Stimulated activated CD8-positive, alpha-beta memory T cell treated with anti-CD3 and anti-CD28 coated beads, Interleukin-15, amount 100 ng/mL, for 4 hours (primary cell): ENCODE measurements at places on chromosomes 6 and 20.

GRCh38 chr6:43016176-43016942 lies 2.3 kb downstream of the KLHDC3 start:
- DNase-seq, result no peak

DNA sequence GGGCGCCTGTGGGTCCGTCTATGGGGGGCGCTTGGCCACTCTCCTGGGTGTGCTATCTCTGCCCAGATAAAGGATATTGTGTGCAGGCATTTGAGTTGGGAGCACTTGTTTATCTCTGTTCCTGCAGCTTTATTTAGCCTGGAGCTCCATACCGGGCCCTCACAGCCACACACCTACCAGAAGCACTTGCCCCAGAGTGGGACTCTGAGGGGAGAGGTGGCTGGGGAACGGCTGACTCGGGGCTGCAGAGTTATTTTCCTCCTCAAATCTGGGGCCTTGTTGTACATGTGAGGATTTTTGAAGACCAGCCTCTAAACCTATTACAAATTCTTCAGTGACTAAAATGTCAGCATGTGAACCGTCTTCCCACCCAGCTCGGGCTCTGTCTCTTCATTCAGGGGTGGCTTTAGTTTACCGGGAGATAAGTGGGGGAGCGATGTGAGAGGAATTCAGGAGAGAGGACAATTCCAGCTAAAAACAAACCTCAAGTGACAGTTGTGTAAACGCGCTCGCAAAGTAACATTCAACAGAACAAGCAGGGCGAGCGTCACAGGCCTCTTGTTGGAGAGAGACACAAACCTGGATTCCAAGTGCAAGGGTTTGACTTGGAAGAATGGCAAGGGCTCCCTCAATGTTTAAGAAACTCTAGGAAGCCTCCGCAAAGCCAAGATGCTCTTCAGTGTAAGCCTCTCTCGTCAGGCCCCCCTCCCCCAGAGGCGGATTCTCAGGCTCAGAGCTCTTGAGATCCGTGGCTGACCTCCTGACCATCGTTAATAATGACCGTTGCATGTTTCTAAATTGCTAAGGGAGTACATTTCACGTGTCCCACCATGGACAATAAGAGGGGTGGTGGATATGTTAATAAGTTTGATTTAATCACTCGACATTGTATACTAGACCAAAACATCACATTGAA lies 548.9 kb downstream of the QKI start:
- no peak for DNase-seq

DNA sequence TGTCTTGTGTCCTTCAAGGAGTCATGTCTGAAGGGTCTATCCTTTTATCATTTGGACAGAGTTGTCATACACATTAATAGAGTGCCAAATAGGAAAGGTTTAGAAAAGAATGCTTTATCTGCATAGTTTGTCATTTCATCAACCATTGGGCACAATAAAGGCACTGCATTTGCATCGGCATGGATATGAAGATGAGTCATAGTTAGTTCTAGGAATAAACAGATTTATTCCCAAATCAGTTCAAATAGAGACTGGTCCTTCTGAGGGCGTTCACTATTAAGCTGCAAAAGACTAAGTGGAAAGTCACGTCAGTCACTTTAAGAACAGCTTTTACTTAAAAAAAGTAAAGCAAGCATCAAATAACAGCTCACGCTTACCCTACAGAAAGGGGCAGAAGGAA lies 90.8 kb downstream of the CDS2 start:
- no peak for DNase-seq

GRCh38 chr20:36632487-36633284 lies 13.3 kb downstream of the SLA2 start:
- no peak for DNase-seq

DNA sequence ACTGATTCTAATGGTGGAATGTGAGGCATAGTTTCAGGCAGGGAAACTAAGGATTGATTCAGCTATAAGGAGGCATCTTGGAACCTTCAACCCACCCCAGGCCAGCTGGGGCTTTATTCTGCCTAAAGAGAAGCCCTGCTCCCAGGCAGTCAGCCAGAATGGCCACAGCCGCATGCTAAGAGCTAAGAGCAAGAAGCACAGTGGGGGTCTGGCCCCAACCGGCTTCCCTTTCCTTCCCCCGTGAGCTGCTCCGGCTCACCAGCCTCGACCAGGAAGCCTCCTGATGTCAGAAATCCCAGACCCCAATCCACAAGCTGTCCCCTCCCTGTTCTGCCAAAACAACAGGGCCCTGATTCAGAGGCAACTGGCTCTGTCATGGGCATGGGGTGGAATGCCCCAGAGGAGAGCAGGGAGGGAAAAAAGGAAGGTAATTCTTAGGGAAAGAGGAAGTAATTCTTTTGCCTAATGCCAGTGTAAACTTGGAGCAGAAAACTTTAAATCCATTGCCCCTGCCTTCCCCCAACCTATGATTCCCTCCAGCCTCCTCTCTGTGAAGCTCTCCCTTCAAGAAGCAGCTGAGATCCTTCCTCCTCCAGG lies 6.9 kb downstream of the GRM4 start:
- no peak for DNase-seq

DNA sequence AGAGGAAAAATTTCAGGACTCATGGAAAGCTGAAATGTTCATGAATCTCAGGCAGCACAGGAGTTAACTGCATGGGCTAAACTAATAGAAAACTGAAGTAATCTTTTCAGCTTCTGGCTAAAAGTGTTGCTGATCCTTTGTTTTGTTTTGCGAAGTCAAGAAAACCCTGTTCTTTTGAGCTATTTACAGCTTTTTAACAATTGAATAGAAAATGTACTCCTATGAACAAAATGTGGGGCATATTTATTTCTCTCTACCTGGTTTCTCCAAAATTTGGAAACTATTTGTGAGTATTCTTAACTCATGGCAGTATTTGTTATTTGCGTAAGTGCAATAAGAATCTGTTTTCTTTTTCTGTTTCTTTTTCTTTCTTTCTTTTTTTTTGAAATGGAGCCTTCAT lies 818.8 kb upstream of the CITED2 start:
- DNase-seq, result no peak

DNA sequence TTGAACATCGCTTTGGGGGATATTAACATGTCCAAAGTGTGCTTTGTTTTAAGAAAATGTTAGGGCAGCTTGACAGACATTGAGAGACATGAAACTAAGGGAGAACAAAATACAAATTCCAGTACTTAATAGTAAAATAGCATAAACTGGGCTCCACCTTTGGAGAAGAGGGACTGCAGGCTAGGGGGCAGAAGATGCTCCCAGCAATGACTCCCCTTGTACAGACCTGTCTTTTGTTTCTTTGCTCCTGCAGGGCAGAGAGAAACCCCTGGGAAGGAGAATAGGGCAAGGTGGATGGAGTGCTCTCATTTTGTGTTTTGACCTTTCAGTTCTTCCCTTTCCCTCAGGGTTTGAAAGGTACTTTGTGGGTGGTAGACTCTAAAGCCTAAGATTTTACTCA lies 115.6 kb upstream of the PLCB4 start:
- DNase-seq, result no peak

DNA sequence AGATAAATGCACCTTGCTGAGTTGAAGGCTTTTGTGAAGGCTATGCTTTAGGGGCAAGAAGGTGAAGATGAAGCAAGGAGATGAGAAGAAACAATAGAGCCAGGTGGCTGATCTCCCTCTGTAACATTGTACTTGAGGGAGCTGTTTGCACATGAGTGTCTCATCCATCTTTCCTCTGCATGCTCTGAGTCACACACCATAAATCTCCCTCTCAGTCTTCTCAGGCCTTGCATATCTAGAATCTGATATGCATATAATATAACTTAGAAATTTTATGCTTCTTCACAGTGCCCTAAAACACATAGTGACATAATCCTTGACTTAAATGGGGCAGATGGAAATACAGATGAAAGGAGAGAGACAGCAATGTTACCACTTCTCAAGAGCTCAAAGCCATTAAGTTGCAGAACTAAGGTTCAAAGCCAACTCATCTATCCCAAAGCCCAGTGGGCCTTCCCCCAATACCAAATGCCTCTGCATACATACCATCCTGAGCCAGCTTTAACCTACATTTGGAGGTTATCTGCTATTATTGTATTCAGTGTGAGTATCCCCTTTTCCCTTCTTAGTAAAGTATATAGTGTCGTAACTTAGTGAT lies 62.4 kb upstream of the STXBP5 start:
- no peak for DNase-seq

GRCh38 chr20:57445298-57445697 lies 54.1 kb downstream of the RBM38 start:
- no peak for DNase-seq

- no peak for DNase-seq
These were observed 3.7 kb downstream of the TPD52L1 start for GRCh38 chr6:125157280-125157679.
